DND-41 (cell line): ENCODE measurements at places on chromosomes 12 and 14.

DNA sequence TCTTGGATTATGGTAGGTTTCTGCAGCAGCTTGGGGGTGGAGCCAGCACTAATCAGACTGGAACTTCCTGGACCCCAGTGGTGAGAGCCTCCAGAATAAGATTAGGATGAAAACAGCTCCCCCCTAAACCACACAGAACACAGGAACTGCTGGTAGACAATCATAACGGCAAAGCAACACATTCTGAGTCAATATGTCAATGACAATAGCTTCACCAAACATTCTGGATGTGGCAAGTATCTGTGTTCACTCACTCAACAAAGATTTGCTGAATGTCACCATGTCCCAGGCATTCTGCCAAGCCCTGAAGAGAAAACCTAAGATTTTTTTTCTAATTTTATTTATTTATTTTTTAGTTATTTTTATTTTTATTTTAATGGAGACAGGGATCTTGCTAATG lies 65.2 kb downstream of the LRRC74A start:
- no peak overlapping the region for H3K27ac ChIP-seq
- no peaks in the 10 kb centered on the region for H3K36me3 ChIP-seq
- H3K4me3 ChIP-seq = no peak overlapping the region
- no peak for DNase-seq
- no peaks in the 10 kb centered on the region for H3K4me1 ChIP-seq

DNA sequence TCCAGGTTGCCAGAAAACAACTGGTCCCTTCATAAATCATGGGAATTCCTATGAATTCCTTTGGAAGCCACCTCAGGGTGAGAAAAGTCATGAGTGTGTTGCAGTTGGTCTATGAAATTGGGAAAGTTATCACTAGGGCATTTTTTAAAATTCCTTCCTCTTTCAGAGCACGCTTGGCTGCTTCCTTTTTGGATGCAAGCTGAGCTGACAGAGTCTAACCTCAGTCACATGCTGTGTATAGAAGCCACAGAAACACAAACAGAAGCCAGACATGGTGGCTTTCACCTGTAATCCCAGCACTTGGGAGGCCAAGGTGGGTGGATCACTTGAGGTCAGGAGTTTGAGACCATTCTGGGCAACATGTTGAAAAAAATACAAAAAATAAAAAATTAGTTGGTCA lies 21.7 kb upstream of the HELB start:
- no peak overlapping the region for H3K4me3 ChIP-seq
- H3K27me3 ChIP-seq = no peaks in the 10 kb centered on the region
- DNase-seq = no peak
- no peak overlapping the region for H3K27ac ChIP-seq
- H3K36me3 ChIP-seq = no peaks in the 10 kb centered on the region

DNA sequence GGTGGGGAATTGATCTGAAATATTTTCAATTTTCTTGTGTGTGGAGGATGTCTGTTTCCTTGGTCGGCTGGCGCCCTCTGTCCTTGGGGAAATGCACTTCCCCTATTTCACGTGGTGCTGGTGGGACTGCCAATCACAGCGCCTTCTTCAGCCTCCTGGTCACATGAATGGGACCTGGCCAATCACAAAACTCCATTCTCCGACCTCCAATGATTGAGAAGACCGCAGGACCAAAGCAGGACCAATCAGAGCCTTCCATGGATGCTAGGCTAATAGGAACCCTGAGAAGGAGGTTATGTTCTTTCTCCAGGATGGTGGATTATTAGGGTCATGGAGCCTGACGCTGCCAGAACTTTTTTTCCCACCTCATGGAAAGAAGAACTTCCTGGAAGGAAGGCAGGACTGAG lies 188.7 kb downstream of the TTC8 start:
- no peak overlapping the region for H3K27ac ChIP-seq
- no peaks in the 10 kb centered on the region for H3K4me1 ChIP-seq
- H3K36me3 ChIP-seq = no peaks in the 10 kb centered on the region
- H3K4me3 ChIP-seq = no peak overlapping the region
- DNase-seq = peak; percentile 18

DNA sequence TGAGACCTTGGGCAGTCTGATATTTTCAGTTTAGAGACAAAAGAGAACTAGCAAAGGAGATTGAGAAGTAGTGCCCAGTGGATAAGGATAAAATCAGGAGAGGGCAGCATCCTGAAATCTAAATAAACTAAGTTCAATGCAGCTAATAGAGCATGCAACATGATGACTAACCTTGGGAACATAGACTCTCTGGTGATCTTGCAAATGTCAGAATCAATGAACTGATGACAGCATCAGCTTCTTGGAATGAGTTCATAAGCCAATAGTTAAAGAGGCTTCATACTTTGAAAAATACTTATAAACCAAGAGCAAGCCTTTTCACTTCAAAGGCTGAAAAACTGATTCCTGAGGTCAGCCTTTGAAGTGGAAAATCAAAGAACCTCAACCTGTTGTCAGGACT lies 8.2 kb downstream of the TAS2R19 start:
- peaks cover 4% of the 10 kb centered on the region; the same call in 1 of the 2 replicates for H3K36me3 ChIP-seq
- no peaks in the 10 kb centered on the region for H3K27me3 ChIP-seq
- no peak for DNase-seq

DNA sequence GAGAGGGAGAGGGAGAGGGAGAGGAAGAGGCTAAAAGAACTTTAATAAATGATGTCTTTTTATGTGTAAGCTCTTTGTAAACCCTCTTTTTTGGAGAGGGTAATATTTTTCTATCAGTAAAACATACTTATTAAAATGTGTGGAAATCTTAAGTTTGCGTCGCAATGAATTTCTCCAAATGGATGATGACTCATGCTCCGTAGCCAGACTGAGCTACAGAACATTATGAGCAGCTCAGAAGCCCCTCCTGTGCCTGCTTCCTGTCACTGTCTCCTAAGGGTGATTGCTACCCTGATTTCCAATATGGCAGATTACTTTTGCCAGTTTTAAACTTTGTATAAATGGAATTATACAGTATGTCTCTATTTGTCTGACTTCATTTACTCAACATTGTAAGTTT lies 13.0 kb upstream of the PYGL start:
- H3K4me1 ChIP-seq = peaks cover 7% of the 10 kb centered on the region
- no peak overlapping the region for H3K27ac ChIP-seq
- no peak for DNase-seq
